ENCODE measurements at places on chromosomes 16 and 17.

DNA sequence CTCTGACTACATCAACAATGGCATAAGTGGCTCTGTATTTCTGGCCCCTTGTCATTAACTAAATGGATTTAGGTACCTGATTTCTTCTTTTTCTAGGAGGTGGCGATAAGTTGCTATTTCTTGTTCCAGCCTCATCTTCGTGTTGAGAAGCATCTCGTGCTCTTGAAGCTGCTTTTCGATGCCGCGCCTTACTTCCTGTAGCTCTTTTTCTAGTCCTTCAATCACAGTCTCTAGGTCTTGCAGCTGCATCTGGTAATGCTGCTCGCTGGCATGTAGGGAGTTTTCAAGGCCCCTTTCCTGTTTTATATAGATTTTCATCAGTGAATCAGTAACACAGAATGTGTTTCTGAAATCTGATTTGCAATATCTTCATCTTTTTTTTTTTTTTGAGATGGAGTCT, 5.1 kb downstream of the KRT222 start:
- DNase-seq: no peak

GRCh38 chr17:28710861-28711722, 596 bp downstream of the PROCA1 start:
- DNase-seq: peak; percentile 89

DNA sequence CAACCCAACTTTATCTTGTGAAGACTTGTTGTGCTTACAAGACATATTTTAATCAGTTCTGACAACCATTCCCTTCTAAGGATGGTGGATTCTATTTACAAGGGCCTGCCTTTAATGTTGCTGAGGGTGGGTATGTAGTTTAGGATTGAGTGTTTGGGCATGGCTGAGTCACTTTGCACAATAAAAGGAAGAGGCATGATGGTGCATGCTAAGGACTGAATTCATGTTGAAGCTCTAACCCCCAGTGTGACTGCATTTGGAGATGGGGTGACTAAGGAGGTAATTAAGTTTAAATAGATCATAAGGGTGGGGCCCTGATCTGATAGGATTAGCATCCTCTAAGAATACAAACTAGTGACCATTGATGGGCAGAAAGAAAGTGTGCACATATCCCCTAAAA, 196.1 kb upstream of the HS3ST3A1 start:
- no peak for DNase-seq

GRCh38 chr17:44530896-44531418, 26.3 kb upstream of the FZD2 start:
- DNase-seq: no peak

DNA sequence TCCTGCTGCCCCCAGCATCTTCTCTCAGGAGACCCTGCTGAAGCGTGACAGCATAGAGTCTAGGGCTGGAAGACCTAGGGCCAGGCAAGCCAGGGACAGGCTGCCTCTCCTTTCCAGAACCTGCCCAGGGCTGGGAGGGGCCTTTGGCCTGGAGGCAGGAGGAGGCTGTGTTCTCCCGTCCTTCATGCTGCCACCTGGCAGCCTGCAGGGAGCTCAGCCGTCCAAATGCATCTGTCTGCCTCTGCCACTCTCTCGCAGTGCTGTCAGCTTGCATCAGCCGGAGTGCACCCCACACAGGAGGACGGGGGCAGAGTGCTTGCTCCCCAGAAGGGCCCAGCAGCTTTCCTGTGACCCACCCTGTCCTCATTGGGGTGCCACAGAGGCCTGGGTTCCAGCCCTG, 31.3 kb downstream of the ARHGAP23 start:
- DNase-seq: no peak

GRCh38 chr16:74463888-74464287, 42.6 kb upstream of the CLEC18B start:
- no peak for DNase-seq

Measured in CD4-positive, alpha-beta T cell treated with Interleukin-1 beta for 1 hour (primary cell).